ENCODE measurements at places on chromosomes 11 and 22. TPM values are rescaled to one million over a fixed set of nuclear protein-coding genes. Genes with fewer than 3 reads are reported as not detected.

GRCh38 chr11:1917523-1918435 is 1.7 kb upstream of the TNNT3 start:
- DNase-seq: no peak

UVRAG gene
- total RNA-seq: 80.4 TPM

- DNase-seq: no peak
These were observed 139.0 kb downstream of the FCHSD2 start for GRCh38 chr11:73003088-73003487.

DNA sequence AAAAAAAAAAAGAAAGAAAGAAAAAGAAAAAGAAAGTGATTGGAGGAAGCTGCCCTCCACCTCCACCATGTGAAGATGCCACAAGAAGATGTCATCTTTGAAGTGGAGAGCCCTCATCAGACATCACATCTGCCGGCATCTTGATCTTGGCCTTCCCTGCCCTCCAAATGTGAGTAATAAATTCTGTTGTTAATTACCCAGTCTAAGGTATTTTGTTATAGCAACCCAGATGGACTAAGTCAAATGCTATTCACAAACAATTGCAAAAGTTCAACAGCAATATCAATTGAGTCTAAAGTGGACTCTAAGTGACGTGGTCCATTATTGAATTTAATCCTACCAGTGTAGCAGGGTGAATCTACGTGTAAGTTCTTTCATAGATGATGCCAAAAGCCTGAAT is 55.9 kb upstream of the NUP160 start:
- DNase-seq: no peak

C11orf21 gene
- total RNA-seq: 1.0 TPM
